ENCODE measurements at places on chromosomes 16 and 17. TPM values are rescaled to one million over a fixed set of nuclear protein-coding genes. Genes with fewer than 3 reads are reported as not detected.
A peak's percentile ranks its signal among the peaks of the same experiment; 100 is the strongest.

The DNAI2 gene
- total RNA-seq: not detected

The ITGA2B gene
- 0.14 TPM for total RNA-seq

The GAST gene
- total RNA-seq: not detected

The OGFOD1 gene
- total RNA-seq: 22.5 TPM

The HS3ST3A1 gene
- 0.41 TPM for total RNA-seq

The G6PC1 gene
- not detected for total RNA-seq

The EVPLL gene
- 7.0 TPM for total RNA-seq

The MEOX1 gene
- total RNA-seq: 4.5 TPM

The CHST5 gene
- 52.0 TPM for total RNA-seq

DNA sequence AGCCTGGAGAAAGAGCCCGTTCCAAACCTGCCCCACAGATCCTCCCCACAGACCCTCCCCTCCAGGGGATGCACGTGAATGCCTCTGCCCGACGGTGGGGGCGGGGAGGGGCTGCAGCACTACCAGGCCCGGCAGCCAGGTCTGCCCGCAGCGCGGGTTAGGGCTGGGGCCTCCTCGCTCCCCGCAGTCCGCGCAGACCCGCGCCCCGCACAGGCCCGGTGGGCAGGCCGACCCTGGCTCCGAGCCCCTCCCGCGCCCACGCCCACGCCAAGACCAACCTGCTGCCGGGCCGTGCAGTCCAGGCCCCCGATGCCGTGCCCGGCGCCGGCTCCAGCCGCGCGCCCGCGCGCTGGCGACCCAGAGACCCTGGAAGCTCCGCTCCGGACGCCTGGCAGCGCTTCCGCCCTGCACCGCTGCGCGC is at the start of gene RPUSD1:
RPUSD1 (minus strand) TSS at position 404 of the 421 bp plus-strand sequence. CDS start 644 bp downstream, outside the sequence.
- H3K27ac ChIP-seq: peak within 1 kb of the TSS; percentile 83
- H3K27me3 ChIP-seq: peaks cover 10% of the 10 kb centered on the region
- H3K36me3 ChIP-seq: no peaks in the 10 kb centered on the region

DNA sequence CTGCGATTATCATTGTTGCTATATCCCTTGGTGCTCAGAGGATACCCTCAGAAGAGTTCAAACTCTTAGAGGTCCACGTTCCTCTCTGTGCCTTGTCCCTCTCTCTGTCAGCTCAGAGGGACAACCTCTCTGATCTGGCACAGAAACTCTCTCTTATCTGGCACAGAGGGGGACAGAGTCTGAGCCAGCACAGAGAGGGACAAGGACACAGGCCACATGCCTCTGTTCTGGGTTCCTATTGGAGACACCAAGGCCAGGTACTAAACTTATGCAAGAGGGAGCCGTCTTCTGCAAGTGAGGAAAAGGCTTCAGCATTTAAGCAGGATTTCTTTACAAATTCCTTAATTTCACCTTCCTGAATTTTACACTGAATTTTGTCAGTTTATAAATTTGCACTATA is 565.2 kb downstream of the TOX3 start:
- no peaks in the 10 kb centered on the region for H3K4me1 ChIP-seq
- no peak overlapping the region for H3K27ac ChIP-seq
- no peak overlapping the region for H3K4me3 ChIP-seq
- DNase-seq: no peak
- H3K36me3 ChIP-seq: no peaks in the 10 kb centered on the region

- DNase-seq: no peak
- H3K4me3 ChIP-seq: no peak overlapping the region
- peaks cover 14% of the 10 kb centered on the region for H3K4me1 ChIP-seq
- peak overlapping the region; percentile 73 for H3K27ac ChIP-seq
- no peaks in the 10 kb centered on the region for H3K36me3 ChIP-seq
Observed at GRCh38 chr16:74991593-74992403, 6.9 kb upstream of the WDR59 start.

GRCh38 chr17:79628861-79629547 is 18.2 kb upstream of the RBFOX3 start:
- H3K4me3 ChIP-seq: no peak overlapping the region
- no peaks in the 10 kb centered on the region for H3K4me1 ChIP-seq
- no peak for DNase-seq
- no peaks in the 10 kb centered on the region for H3K36me3 ChIP-seq
- H3K27me3 ChIP-seq: no peaks in the 10 kb centered on the region
- no peak overlapping the region for H3K27ac ChIP-seq

DNA sequence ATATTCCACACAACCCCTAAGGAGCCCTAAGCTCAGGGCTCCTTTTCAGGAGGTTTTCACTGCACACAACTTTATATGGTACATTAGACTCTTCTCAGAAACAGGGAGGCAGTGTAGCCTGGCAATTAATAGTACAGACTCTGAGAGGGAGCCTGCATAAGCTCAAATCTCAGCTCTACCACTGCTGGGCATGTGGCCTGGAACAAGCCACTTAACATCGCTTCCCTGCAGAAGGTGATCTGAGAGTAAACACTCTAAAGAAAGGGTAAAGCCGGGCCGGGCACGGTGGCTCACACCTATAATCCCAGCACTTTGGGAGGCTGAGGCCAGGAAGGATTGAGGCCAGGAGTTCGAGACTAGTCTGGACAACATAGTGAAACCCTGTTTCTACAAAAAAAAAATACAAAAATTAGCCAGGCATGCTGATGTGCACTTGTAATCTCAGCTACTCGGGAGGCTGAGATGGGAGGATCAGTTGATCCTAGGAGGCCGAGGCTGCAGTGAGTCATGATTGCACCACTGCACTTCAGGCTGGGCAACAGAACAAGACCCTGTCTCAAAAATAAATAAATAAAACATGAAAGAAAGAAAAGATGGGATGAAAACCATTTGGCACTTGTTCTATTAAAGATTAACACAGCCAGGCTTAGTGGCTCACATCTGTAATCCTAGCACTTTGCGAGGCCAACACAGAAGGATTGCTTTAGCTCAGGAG is 70.7 kb upstream of the DNAJA2 start:
- no peaks in the 10 kb centered on the region for H3K27me3 ChIP-seq
- no peak overlapping the region for H3K4me3 ChIP-seq
- no peaks in the 10 kb centered on the region for H3K4me1 ChIP-seq
- DNase-seq: no peak
- no peaks in the 10 kb centered on the region for H3K36me3 ChIP-seq

DNA sequence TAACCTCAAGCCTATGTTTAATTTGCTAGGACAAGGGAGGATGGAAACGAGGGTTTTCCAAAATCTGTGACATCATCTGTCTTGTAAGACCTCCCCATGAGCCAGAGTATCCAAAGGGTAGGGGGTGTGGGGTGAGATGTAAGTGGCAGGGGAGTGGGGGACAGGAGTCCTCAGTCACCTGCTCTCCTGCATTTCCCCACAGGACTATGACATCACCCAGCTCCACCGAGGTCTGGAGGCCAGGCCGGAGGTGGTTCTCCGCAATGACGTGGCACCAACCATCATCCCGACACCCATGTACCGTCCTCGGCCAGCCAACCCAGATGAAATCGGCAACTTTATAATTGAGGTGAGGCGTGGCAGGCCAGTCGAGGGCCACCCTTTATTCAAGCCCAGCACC is 41.5 kb upstream of the CDH1 start:
- no peaks in the 10 kb centered on the region for H3K27me3 ChIP-seq
- H3K36me3 ChIP-seq: no peaks in the 10 kb centered on the region
- no peaks in the 10 kb centered on the region for H3K4me1 ChIP-seq

DNA sequence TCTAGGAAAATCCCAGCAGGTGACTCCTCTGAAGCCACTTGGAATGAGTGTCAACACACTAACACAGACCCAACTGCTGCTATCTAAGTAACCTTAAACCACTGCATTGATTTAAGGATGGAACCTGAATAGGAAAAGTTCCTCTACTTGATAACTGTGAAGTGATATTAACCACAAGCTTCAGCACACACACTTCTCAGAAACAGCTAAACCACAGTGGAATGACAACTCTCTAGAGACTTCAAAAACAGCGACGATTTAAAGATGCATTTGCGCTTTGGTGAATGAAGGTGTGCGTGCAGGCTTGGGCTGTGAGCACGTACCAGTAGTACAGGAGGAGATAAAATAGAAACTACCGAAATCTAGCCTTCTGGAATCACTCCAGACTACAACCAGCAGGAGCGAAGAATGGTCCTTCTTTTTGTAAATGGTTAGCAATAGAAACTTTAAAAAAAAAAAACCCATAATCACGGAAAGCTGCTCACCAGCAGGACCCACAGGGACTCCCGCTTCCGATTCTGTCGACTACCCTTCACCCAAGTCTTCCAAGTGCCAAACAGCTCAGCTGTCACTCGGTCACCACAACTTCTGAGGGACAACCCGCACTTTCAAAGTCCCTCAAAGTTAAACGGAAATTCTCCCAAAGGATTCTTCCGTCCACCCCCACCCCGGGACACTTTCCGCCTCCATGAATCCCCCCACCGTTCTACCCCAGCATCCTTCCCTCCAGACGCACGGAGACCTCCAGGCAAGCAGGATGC is 137.7 kb upstream of the CORO6 start:
- no peaks in the 10 kb centered on the region for H3K36me3 ChIP-seq
- H3K4me3 ChIP-seq: peak overlapping the region; percentile 47
- H3K27me3 ChIP-seq: no peaks in the 10 kb centered on the region
- H3K27ac ChIP-seq: peak overlapping the region; percentile 88
- DNase-seq: peak; percentile 29

GRCh38 chr16:50696575-50697420 is 3.4 kb downstream of the NOD2 start:
- no peak overlapping the region for H3K4me3 ChIP-seq
- H3K27ac ChIP-seq: peak overlapping the region; percentile 64
- H3K27me3 ChIP-seq: no peaks in the 10 kb centered on the region
- peak; percentile 91 for DNase-seq

DNA sequence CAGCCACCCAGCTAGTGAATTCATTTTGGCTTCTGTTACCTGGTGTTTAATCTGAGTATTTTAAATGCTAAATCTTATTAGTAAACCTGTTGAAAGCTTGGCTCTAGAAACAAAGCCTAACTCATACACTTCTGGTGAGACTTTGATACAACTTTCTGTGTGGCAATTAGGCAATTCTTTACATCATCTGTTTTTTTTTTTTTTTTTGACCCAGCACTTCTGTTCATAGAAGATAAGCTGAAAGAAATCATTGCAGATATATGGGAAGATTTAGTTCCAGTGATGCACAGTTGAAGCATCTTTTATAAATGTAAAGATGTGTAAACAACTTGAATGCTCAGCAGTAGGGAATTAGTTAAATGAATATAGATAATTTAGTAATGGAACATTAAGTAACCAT is 21.7 kb upstream of the ABCC11 start:
- DNase-seq: no peak
- no peaks in the 10 kb centered on the region for H3K4me1 ChIP-seq
- peaks cover 35% of the 10 kb centered on the region for H3K36me3 ChIP-seq
- H3K4me3 ChIP-seq: no peak overlapping the region
- H3K27ac ChIP-seq: no peak overlapping the region

DNA sequence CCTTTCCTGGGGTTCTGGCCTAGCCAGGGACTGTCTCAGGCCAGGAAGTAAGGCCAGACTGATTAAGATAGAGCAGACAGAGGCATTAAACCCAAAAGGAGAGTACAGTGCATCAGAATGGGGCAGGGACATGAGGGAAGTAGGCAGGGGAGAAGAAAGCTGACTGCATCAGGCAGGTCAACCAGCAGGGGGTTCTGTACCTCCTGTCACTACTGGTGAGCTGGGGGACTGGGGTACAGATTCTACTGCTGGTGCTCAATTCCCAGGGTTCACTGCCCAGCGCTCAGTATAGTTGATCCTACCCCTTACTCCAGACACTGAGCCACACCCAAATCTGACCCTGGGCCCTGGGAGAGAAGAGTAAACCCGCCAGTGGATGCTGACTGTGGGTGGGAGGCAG is 12.9 kb upstream of the MTMR4 start:
- peaks cover 1% of the 10 kb centered on the region for H3K27me3 ChIP-seq
- H3K4me3 ChIP-seq: no peak overlapping the region
- peak overlapping the region; percentile 62 for H3K27ac ChIP-seq
- H3K4me1 ChIP-seq: no peaks in the 10 kb centered on the region

GRCh38 chr17:80762076-80762475 is 217.4 kb downstream of the RPTOR start:
- H3K27ac ChIP-seq: no peak overlapping the region
- no peaks in the 10 kb centered on the region for H3K27me3 ChIP-seq
- no peak overlapping the region for H3K4me3 ChIP-seq
- DNase-seq: no peak

DNA sequence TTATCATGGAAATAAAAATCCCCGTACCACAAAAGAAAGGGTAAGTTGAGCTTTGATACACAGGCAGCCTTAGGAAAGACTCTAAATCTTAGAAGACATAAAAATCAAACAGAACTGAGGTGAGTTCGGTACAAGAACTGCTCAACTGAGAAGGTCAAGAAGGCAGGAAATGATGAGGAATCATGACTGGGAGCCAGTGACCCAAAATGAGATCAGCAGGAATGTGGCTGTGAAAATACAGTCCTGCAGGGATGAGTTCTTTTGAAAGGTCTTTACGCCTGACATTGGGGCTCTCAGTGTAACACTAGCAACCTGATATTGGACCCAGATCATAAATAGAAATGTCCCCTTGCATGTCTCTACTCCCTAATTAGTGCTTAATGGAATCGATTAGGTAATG is 56.3 kb upstream of the CDH11 start:
- no peaks in the 10 kb centered on the region for H3K4me1 ChIP-seq
- no peak for DNase-seq
- H3K27me3 ChIP-seq: no peaks in the 10 kb centered on the region
- H3K36me3 ChIP-seq: no peaks in the 10 kb centered on the region
- no peak overlapping the region for H3K4me3 ChIP-seq
- H3K27ac ChIP-seq: no peak overlapping the region

DNA sequence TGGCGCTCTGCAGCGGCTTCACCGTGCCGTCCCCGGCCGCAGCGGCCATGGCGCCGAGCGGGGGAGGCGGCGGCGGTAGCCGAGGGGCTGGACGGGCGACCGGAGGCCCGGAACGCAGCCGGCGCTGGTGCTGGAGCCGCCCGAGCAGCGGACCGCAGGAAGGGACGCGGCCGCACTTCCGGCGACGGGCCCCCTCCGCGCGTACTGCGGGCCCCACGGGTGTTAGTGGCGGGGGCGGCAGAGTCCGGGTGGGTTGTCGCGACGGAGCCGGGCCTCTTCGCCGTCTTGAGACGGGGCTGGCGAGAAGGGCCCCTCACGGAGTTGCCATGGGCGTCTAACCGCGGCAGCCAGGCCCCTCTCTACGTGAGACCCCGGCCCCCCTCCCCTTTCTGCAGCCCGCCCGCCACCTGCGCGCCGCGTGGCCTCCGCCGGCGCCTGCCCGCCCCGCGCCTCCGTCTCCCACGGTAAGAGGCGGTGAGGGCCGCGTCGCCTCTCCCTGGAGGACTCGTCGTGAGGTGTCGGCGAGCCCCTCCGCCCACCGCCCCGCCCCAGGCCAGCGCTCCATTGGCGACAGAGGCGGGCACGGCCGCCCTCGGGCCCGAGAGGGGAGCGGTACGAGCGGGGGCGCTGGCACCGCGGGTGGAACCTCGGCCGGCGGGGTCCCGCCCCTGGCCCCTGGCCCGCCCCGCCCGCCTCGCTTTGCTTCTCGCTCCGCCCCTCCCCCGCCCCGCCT is at the start of the genes VPS9D1 and ZNF276:
VPS9D1 (minus strand) TSS at position 86 of the 733 bp plus-strand sequence; CDS start at position 49, 37 bp downstream.
ZNF276 (plus strand) TSS at position 725 of the 733 bp plus-strand sequence. CDS start 104 bp downstream, outside the sequence.
- H3K27ac ChIP-seq: peak within 1 kb of the TSS; percentile 98
- peak within 1 kb of the TSS; percentile 86 for H3K4me3 ChIP-seq
- H3K4me1 ChIP-seq: peaks cover 47% of the 10 kb centered on the region
- H3K36me3 ChIP-seq: no peaks in the 10 kb centered on the region
- DNase-seq: peak; percentile 88

DNA sequence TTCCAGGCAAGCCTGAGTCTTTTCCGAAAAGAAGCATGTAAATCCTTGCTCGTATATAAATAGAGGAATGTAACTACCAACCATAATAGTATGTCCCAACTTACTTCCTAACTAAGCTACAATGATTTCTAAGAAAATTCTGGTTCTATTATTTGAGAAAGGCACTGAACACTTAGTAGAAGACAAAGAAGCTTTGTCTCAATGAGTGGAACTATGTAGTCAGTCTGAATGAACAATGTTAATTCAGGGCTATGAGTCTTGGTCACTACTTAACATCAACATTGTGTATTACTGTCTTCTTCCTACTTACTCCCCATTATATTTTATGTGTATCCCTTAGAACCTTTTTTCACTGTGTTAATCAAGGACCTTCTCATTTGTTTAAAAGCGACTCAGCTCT is 206.0 kb downstream of the CYB561 start:
- no peak for DNase-seq
- no peaks in the 10 kb centered on the region for H3K36me3 ChIP-seq
- no peak overlapping the region for H3K27ac ChIP-seq
